ENCODE measurements at places on chromosomes 1 and 21.

DNA sequence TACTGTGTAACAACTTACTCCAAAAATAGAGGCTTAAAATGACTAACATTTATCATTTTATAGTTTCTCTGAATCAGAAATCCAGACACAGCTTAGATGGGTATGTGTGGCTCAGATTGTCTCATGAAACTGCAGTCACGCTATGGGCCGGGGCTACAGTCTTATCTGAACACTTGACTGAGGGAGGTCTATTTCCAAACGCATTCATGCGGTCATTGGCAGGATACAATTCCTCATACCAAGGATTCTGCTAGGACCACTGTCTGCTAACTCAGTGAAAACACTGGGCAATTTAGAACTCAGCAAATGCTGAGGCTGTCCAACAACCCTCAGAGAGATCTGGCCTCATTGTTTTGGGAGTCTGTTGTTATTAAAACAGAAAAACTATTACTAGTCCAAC is 178.6 kb downstream of the TBX15 start:
- no peak for DNase-seq

GRCh38 chr21:34908419-34909055 is 140.6 kb downstream of the RUNX1 start:
- no peak for DNase-seq

DNA sequence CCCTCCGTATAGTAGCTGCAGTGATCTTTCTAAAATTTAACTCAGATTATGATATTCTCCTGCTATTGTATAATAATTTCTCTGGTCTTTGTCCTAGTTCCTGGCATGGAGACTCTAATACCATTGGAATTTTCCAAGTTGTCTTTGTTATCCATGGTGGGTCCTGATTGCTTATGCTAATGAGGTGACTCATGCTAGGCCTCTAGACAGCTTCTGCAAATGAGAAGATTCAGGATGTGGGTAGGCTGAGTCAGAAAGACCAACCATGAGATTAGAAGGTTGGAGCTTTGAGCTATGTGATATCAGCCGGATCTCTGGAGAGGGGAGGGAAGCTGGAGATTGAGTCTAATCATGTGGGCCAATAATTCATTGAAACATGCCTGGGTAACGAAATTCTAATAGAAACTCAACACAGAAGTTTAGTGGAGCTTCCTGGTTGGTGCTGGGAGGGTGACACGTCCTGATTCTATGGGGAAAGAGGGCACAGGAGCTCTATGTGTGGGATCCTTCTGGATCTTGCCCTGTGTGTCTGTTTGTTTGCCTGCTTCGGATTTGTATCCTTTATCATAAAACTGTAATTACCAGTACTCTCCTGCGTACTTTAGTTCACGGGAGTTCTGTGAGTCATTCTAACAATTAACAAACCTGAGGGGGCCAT is 73.2 kb upstream of the CNIH3 start:
- peak; percentile 98 for DNase-seq

- DNase-seq = peak; percentile 24
Measured at GRCh38 chr1:202343652-202344349, 2.1 kb upstream of the UBE2T start.

DNA sequence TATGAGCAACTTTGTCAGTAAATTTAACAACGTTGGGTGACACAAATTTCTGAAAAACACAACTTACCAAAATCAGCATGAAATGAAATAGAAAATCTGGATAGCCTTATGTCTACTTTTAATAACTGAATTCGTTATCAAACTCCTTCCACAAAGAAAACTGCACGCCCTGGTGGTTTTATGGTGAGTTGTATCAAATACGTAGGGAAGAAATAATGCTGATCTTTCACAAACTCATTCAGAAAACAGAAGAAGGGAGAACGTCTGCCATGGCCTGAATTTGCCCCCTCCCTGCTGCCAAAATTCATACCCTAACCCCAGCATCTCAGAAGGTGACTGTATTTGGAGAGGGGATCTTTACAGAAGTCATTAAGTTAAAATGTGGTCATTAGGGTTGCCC is 50.0 kb upstream of the COL18A1 start:
- no peak for DNase-seq

DNA sequence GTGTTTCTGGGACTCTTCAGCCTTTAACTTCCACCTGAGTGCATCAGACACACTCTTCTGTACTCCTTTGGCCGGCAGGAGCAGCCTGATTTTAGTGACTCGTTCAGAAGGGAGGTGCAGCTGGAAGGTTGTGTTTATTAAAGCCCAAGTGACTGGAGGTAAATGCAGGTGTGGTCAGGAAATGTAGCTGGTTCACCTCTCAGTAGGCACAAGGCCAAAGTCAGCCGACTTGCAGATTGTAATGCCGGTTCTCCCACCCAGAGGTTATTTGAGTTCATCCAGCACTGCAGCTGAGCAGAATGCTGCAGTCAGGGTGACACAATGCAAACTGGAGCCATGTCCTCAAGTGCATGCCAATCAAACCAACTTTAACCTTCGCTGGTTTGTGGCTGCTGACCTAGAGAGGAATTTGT is 91.5 kb downstream of the SPATA46 start:
- DNase-seq = no peak

DNA sequence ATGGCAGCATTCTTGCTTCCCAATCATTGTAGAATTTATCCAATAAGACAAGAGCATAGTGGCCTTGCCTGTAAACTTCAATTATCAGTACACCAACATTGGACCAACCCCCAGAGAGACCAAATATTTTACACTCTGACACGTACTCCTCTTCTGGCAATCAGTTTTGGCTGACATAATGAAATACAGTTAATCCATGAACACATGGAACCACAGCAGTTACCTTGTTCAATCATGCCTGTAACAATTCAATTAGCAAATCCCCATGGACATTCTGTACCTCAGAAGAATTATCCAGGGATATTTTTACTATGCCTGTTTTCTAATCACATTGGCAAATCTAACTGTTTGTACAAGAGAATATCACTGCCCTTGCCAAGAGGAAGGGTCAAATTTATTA is 2162.0 kb downstream of the MRPL39 start:
- no peak for DNase-seq

DNA sequence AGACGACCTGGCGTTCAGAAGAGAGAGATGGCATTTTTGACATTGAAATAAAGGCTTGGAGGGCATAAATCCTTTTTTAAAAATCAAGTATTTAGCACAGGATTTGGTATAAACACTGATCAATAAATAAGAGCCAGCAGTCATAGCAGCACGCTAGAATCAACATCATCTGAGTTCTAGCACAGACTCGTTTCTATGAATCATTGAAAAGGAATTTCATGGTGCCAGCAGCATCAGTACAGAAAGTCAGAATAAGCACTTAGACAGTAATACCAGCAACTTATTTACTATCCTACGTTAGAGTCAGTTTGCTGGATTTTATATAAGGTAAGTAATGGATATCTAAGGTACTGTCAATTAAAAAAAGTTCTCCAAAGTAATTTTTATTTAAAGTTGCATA is 119.3 kb downstream of the HLCS start:
- DNase-seq = peak; percentile 51

DNA sequence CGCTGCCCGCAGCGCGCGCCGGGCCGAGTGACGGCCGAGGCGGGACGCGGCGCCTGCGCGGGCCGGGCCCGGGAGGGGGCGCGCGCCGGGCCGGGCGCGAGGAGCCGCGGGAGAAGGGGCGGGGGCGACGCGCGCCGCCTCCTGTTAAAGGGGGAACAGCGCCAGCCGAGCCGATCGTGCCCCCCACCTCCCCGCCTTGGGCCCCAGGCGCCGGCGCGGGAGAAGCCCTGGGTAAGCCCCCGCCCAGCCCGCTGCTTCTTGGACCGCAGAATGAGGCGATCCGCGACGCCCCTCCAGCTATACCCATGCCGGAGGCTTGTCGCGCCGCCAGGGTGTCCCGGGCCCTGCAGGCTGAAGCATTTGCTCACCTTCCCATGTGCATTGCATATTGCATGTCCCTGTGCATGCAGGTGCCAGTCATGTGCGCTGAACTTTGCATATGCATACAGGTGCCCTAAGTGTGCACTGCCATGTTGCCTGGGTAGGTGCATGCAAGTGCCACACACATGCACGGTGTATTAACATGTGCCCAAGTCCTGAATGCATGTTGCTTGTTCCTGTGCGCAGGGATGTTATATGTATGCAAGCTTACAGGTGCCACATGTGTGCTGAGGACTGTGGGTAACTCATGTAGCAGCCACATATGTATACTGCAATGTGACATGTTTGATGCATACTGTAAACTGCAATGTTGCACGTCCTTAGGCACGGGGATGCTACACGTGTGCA is at the start of gene ADGRB2:
ADGRB2 (minus strand) TSS at position 29 of the 729 bp plus-strand sequence. CDS start 7,119 bp downstream, outside the sequence.
- DNase-seq = no peak

- DNase-seq = no peak
Measured at GRCh38 chr1:173258479-173259264, 51.5 kb upstream of the TNFSF4 start.

- no peak for DNase-seq
Measured at GRCh38 chr1:231571904-231572303, 43.4 kb downstream of the TSNAX start.

DNA sequence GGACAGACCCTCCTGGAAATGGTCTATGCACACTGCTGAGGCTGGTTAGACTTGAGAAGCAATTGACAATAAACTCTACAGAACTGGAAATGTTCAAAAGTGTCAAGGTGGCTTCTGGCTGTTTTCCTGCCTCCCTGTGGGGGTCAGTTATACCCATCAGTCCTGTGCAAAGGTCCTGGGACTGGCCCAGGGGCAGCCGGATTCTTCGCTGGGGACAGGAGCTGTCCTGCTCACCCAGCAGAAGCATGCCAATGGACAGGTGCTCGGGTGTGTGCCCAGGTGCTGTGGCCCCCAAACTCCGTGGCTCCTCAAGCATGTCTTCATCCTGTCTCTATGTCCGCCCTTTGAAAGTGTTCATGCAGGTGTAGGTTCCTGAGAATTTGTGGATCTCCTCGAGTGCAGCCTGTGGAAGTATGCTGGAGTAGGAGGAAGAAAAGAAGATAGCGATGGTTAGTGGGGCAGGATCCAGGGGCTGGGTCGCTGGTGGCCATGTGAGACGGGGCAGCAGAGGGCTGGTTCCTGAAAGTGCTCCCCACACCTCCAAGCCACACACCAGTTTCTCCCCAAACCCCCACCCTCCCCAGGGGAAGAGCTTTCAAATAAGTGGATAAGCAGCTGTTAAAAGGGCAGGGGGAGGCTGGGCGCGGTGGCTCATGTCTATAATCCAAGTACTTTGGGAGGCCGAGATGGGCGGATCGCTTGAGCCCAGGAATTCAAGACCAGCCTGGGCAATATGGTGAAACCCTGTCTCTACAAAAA is 49.8 kb downstream of the DHRS3 start:
- DNase-seq = no peak

- no peak for DNase-seq
Measured at GRCh38 chr1:6967431-6968111, 182.3 kb downstream of the CAMTA1 start.

- no peak for DNase-seq
Measured at GRCh38 chr1:19065526-19066247, 109.2 kb upstream of the IFFO2 start.

GRCh38 chr21:33362044-33362555 is 37.3 kb downstream of the IFNAR1 start:
- DNase-seq = no peak

GRCh38 chr1:199279067-199279466 is 640.2 kb downstream of the PTPRC start:
- no peak for DNase-seq

GRCh38 chr1:76503100-76503499 is 364.2 kb upstream of the ST6GALNAC5 start:
- DNase-seq = no peak

DNA sequence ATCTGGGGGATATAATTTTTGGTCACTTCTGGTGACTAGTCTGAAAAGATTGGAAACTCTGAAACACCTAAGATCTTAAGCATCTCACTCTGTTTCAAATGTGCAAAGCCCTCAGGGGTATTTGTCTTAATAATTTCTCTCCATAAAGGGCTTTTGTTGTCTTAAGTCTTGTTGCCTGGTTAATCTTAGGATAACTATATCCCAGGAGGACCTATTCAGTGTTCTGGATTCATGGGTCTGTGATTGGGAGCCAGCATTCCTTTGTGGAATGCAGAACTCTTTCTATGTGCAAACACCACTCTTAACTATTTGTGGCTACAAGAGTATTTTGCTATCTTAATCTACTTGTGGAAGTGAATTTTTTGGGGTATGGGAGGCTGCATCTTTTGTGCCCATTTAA is 1573.0 kb upstream of the PRMT6 start:
- DNase-seq = peak; percentile 31

GRCh38 chr1:202131956-202132821 is 9.5 kb downstream of the GPR37L1 start:
- DNase-seq = no peak

DNA sequence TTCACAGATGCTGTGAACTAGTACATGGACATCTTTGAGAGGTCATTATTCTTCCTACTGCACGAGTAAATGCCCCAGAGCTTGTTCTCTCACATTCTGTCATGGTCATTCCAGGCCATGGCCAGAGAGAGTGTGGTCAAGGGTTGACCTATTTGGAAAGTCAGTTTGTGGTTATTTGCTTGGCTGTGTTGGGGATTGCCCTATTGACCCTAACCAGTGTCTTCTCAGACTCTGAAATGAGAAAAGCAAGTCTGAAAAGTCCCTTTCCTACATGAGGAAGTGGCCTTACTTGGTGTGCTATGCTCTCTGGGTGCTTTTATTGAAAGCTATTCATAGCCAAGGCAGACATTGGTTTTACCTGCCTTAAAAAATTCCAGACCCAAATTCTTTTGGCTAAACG is 26.6 kb downstream of the CLIC6 start:
- no peak for DNase-seq

GRCh38 chr1:30451532-30452125 is 271.8 kb downstream of the MATN1 start:
- no peak for DNase-seq

DNA sequence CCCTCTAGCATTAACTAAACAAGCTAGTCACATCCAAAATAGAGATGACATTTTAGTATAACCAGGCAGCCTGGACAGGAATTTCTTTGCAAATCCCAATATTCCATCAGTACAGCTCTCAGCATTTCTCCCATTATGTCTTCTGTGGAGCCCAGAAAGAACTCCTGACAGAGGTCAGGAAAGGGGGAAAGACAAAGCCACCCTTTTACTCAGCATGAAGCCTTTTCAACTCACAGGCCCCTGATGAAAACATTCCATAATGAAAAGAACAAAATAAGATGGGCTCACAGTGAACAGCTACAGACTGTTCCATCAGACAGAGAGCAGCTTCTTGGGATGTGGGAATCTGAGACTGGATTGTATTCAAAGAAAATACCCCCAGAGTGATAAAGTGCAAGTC is 80.6 kb downstream of the TEX35 start:
- no peak for DNase-seq

GRCh38 chr1:214494706-214495105 is 56.7 kb downstream of the PTPN14 start:
- DNase-seq = no peak

DNA sequence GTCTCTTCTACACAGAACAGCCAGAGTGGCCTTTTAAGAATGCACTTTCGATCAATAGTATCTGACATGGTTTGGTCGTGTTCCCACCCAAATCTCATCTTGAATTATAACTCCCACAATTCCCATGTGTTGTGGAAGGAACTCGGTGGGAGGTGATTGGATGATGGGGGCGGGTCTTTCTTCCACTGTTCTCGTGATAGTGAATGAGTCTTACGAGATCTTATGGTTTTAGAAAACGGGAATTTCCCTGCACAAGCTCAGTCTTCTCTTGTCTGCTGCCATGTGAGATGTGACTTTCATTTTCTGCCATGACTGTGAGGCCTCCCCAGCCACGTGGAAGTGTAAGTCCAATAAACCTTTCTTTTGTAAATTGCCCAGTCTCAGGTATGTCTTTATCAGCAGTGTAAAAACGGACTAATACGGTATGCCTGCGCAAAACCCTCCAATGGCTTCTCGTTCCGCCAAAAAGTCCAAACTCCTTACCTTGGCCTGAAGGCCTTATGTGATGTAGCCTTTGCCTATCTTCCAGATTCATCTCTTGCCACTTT is 23.0 kb upstream of the SMG7 start:
- DNase-seq = no peak

GRCh38 chr1:87497380-87498203 is 168.9 kb downstream of the LMO4 start:
- DNase-seq = no peak
